Epithelial cell of proximal tubule (primary cell): ENCODE measurements at places on chromosomes 12 and 14.

DNA sequence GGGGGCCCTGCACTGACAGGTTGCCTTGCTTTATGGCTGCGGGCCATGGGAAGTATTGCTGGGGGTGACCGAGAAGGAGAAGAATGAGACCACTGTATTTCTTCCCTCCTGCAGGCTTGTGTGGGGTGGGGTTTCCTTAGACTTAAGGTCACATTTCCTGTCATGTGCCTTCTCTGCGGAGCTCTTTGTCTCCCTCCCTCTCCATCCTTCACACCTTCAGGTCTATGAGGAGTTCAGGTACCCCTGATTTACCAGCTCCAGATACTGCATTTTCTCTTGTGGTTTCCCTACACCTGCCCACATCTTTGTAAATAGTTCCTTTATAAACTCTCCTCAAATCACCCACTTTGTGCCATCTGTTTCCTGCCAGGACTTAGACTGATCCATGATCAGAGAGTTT is 3.6 kb downstream of the FNTB start:
- DNase-seq = no peak

GRCh38 chr14:68759017-68759560 is 33.8 kb downstream of the ZFP36L1 start:
- DNase-seq = no peak

DNA sequence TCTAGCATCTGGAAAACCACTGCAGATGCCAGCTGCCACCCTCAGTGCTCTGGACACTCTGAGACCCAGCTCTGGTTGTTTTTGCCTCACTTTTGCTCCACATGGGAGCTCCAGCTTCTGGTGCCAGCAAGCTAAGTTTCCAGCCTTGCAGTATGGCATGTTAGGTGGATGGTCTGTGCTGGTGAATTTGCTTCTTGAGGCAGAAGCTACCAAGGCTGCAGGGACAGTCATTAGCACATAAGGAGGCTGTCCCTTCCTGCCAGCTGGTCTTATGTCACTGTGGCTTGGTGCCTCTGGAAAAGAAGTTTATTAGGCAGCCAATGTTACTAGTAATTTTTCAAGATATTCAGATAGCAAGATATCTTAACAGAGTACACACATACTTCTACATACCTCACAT is 64.2 kb upstream of the CSRP2 start:
- DNase-seq = no peak

- DNase-seq = no peak
These were observed 54.0 kb upstream of the CISTR start for GRCh38 chr12:53805791-53806190.

- DNase-seq = no peak
These were observed 86.3 kb downstream of the DCAF5 start for GRCh38 chr14:69066396-69067171.

GRCh38 chr14:68271913-68272391 is 452.4 kb downstream of the RAD51B start:
- DNase-seq = no peak

- no peak for DNase-seq
These were observed 97.0 kb downstream of the SCFD1 start for GRCh38 chr14:30719137-30719536.

DNA sequence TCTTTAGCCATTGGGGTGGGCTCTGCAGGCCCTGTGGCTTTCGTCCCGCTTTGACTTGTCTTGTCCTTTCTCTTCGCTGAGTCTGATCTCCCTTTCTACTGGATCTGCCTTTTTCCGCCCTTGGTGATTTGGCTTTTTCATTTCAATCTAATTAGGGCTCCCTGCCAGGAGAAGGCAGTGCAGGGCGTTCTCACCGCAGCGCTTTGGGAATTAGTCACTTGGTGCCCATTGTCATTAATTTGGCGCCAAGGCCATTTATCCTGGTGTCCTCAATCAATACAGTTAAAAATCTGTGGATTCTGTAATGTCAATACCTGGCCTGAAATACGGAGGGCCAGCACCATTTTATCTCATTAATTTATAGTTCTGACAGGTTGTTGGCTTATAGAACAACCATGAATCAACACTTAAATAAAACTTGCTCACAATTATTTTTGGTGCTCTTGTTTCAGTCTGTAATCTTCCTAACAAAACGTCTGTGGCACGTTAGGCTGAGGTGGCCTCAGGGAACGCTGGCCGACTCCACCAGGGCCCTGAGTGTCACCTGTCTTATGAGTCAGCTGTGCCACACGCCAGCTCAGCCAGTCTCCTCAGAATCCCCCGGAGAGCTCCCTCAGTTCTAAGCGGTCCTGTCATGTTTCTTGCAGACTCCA is 115.7 kb downstream of the BEGAIN start:
- no peak for DNase-seq

DNA sequence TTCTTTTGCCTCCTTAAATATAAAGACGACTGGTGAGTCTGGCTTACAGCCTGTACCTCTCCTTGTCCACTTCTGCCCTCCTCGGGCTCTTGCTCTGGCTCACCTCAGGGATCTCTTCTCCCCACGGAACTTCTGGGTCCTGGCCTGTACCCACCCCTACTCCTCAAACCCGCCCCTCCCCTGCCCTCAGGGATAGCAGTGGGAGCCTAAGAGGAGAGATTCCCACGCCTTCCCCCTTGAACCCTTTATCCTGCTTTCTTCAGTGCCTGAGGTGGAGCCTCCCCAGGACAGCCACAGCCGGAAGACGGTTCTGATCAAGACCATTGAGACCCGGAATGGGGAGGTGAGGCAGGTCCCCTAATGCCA is 2.7 kb downstream of the PRPH start:
- no peak for DNase-seq

- no peak for DNase-seq
These were observed 79.9 kb downstream of the NINJ2 start for GRCh38 chr12:583251-583869.

DNA sequence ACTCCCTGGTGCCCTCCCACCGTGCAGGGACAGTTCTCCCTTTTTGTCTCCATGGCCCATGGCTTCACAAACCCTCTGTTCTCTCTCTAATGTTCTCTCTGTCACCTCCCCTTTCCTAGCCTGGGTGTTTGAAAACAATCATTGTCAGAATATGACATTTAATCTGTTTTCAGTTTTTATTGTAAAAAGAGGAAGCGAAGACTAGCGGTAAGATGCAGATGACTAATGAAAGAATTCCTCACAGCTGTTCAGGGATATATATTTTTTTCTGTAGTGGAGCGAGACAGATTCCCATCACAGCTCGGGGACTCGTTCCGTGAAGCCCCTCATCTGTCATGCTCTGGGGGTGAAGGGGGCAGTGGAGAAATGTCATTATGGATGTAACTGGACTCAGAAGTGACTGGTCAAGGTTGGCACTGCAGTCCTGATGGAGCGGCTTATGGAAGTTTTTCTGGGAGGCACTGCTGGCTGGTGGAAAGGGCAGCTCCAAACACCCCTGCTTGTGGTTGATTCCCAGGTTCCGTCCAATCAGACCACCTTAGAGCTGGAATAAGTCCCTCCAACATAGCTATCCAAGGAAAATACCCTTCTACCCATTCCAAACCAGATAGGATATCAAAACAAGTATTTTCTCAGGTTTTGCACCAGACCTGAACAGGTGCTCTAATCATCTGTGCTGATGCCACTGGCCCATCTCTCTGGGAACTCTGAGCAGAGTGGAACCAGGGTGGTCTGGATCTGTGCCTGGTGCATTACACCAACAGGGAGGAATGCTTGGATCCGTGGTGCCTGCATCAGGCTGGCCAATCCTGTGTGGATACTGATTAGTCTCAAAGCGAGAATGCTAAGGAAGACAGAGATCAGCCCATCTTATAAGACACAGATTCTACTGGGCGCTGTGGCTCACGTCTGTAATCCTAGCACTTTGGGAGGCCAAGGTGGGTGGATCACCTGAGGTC is 84.7 kb downstream of the GPATCH2L start:
- DNase-seq = no peak

DNA sequence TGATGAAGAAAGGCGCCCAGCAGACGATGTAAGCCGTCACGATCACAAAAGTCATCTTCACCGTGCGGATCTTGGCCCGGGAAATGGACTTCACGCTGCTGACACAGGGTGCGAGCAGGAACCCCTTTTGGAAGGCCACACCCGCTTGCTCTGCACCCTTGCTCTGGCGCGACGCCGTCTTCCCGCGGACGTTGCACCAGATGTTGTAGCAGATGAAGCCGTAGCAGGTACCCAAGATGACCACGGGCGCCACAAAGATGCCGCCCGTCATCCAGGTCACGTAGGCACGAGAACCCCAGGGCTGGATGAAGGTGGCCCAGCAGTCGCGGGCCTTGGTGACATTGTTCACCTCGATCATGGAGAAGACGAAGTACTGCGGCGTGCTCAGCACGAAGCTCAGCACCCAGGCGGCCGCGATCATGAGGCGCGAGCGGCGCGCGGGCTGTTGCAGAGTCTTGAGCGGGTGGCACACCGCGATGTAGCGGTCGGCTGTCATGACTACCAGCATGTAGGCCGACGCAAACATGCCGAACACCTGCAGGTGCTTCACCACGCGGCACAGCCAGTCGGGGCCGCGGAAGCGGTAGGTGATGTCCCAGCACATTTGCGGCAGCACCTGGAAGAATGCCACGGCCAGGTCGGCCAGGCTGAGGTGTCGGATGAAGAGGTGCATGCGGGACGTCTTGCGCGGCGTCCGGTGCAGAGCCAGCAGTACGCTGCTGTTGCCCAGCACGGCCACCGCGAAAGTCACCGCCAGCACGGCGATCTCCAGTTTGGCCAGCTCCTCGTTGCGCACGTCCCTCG is 890 bp downstream of the AVPR1A start:
- DNase-seq = no peak

DNA sequence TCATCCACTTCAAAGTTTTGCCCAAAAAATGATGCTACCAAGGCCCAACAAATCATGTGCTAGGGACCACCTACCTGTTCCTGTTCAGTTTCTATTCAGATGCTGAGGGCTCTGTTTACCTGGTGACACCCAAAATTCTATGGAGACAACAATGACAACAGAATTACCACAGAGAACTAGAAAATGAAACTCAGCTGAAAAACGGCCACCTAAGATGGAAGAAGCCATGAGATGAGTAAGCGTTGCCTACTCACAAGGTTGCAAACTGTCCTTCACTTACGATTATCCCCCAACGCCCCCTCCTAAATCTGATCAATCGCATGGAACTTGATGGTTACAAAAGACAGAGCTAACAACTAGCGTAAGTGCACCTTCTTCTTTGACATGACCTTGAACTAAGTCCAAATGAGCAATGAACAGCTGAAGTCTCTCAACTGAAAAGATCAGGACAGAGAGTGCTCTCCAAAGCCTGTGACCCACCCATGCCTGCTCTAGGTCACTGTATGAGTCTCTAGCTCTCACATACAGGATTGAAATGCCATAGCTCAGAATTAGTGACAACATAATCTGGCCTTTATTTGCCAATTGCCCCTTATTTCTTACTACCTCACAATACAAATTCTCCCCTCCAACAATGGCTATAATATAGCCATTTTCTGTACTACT is at the start of gene RNASE11:
TSS of gene RNASE11 (minus strand) at position 513 of the 666 bp plus-strand sequence.
- DNase-seq = no peak

DNA sequence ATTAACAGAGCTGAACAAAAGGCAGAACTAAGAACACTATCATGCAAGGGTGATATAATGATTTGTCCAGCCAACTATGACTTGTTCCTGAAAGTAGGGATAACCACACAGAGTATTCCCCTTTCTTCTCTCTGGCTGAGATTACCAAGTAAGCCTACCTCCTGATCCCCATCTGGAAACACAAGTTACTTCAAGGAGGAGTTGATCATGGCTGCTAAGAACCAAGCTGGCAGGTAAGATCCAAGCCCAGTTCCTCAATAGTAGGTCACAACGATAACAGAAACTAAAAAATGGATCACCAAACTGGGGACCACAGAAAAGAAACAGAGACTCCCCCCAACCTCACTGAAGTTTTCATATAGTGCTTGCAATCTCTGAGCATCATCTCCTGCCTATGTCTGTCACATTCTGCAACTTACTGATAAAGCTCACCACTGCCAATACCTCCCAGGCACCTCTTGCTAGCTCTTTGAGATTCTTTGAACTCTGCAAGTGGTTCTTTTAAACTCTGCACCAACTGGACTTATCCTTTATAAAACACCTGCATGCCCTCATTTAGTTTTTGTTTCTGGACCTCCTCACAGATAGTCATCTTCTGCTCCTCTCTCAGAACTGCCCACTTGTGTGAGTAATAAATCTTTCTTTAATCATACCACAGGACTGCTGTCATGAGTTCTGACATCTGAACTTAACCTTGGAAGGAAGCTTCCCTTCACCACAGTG is 76.6 kb downstream of the LRP6 start:
- no peak for DNase-seq

DNA sequence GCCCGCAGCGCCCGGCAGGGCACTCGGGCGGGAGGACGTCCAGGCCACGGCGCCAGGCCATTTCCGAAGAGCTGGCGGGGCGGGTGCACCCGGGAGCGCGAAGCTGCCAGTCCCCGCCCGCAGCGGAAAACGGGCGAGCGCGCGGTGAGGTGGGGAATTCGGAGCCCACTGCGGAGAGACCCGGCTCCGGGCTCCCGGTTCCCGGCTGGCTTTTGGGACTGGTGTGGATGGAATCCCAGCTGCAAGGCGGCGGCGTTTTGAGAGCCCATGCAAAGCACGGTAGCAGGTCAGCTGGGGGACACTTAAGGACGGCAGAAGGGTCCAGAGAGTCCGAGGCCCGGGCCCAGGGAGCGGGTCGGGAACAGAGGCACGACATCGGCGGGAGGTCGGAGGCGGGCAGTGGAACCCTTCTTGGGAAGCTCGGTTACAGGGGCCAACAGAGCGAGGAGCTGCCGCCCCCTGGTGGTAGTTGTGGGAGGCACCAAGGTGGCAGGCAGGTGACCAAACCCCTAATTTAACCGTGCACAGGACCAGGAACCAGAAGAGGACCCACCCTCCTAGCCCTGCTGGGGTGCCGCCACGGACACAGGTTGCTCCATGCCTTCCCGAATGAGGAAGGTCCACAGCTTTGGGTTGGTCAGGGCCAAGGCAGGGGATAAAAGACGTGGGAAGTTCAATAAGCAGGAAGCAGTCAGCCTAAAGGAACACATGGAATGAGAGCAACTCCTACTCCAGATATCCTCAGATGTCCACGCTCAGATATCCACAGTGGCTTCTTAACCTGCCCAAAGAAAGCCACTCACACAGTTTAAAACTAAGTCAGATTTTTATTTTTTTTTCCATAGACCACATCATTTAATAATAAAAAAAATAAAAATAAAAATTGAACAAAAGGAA is 685 bp upstream of the CDH24 start:
- no peak for DNase-seq

DNA sequence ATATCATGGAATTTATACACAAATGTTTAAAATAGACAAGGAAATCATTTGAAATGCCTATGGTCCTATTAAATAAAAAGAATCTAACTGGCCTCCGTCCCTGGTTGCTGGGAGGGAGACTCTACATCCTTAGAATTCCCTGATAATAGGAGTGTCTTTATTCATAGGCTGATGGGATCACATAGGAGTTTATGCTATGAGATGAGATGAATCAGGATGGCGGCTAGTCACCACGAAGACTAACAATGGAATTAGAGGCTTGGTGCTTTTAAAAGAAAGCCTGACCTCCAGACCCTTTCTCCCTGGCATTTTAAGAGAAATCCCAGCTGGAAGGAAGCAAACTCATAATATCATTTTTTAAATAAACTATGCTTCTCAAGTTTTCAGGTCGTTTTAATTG is 69.7 kb downstream of the SEC23A start:
- DNase-seq = no peak
